ENCODE measurements at places on chromosomes 1 and 21.

DNA sequence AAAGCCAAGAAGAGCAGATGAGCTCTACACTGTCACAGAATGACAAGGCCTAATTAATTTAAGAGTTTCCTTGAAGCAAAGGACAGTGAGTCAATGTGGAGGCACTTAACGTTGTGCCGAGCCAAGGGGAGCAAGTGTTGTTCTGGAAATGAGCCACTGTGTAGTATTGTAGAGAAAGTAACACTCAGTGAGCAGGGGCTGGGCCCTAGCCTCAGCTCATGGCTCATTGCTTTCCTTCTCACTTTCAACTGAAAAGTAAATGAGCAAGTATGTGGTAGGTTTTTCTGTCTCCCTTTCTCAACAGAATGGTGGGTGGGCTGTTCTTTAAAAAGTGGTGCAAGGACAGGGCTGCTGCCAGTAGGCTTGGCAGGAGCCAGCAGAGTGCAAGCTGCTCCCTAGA lies 11.8 kb upstream of the KIAA0040 start:
- no peak for DNase-seq

GRCh38 chr1:245663841-245664240 lies 509.1 kb downstream of the KIF26B start:
- no peak for DNase-seq

DNA sequence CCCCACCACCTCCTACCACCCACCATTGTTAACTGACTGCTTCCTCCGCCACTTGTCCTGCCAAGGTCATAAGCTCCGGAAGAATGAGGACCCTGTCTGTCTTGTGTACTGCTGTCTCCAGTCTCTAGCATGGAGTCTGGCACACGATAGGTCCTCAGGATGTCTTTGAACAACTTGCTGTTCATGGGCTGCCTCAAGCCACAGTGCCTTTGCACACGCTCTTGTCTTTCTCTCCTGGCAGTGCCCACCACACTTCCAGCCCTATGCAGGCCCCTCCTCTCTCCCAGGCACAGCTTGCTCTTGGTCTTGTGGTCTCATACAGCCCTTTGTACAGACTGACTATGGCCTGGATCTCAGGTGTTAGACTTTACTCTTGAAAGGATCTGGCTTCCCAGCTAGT lies 97.6 kb downstream of the ARHGEF10L start:
- no peak for DNase-seq

DNA sequence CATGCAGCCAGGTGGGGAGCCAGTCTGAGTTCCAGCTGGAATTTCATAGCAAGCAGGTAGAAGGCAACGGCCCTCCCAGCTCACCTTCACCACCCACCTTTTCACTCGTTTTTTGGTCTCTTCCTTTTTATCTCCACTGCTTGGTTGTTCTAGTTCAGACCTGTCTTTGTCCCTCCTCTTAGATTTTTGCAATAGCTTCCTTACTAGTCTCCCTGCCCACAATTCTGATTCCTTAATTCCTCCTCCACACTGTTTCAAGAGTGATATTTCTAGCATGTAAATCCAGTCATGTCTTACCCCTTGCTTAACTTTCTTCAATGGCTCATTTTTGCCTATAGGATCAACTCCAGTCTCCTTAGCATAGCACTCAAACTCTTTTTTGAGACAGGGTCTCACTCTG lies 119.6 kb downstream of the TMEM53 start:
- no peak for DNase-seq

GRCh38 chr1:226436855-226437491 lies 29.1 kb upstream of the PARP1 start:
- DNase-seq, result no peak

DNA sequence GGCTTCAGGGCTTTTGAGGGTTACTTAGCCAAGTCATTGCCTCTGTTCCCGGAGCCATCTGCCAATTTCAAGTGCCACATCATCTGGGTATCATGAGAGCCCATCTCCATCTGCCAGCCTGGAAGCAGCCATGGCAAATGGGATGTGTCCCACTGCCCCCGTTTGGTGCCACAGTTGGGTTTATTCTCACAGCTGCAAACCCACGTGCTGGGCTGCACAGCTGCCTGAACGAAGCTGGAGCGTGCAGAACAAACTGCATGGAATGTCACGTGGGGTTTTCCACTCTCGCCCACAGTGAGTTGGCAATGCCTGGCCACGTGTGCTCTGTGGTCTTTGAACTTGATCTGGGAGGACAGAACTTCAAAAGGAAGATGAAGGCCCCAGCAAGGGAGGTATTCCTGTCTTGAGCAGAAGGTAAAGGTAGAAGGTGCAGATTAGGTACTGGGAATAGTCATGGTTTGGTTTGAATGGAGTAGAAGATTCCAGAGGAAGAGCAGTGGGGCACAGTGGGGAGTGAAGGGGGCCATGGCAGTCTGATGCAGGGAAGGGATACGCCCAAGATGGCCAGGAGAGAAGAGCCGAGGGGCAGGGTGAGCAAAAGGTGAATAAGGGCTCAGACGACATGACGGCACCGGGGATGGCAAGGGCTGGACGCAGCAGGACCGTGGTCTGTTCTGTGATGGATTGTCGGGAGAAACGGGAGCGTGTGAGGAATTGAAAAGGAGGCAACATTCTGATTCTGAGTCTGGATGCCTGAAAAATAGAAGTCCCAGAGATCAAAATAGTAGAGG lies 222.0 kb downstream of the KAZN start:
- no peak for DNase-seq

DNA sequence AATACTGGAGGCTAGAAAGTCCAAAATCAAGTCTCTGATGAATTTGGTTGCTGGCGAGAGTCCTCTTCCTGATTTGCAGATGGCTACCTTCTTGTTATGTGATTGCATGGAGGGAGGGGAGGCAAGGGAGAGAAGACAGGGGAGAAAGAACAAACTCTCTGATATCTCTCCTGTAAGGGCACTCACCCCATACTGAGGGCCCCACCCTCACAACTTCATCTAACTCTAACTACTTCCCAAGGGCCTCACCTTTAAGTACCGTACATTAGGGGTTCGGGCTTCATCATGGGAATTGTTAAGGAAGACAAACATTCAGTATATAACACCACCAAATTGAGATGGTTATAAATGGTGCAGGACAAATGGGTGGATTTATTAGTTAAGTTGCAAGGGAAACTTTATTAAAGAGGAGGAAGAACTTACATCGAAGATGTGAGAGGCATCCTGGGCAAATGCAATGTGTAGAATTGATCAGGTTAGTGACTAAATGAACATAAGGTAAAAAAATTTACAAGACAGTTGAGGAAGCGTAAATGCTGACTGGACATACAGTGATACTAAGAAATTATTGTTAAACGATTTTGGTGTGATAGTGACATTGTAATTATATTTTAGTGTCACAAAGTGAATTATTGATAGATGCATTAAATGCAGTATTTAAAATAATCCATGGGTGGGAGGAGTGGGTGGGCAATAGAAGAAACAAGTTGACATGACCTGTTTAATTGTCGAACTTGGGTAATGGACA lies 10.6 kb downstream of the OR2B11 start:
- DNase-seq, result no peak

- DNase-seq, result no peak
Observed at GRCh38 chr21:21076491-21076890, 78.3 kb downstream of the NCAM2 start.

- DNase-seq, result no peak
Observed at GRCh38 chr1:6425658-6426057, 1.1 kb downstream of the ESPN start.

DNA sequence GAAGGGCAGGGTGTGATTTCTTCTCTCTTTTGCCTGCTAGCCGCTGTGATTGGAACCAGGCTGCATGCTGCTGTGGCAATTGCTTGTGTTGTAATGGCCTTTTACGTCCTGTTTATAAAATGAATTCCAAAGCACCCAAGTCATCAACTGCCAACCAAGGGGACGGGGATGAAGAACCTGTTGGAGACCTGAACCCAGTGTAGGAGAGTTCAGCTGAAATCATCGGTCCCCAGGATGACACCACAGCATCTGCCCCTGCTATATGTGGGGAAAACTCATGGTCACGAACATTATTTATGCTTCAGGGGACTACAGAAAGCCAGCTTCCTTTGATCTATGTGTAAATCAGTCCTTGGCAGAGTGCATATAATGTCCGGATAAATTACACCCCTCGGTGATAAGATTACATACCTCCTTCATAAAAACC lies 3.8 kb downstream of the TMEM167B start:
- DNase-seq, result no peak

DNA sequence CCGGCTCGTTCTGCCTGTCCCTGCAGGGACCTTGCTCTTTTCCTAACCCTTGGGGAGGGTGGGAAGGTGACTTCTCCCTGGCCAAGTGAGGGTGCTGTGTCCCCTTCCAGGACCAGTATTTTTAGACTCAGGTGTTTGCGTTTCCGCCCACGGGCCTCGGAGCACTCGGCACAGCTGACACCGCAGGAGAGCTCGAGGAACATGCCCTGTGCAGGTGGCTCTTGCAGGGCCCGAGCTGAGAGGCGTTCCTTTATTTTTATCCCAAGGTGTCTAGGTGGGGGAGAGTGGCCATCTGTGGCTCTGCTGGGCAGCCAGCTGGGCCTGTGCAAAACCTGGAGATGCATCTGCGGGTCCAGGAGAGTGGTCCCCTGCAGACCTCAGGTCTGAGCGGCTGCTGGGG lies 16.0 kb downstream of the PLCH2 start:
- DNase-seq, result no peak

GRCh38 chr1:234599617-234600417 lies 10.2 kb downstream of the IRF2BP2 start:
- DNase-seq, result peak; percentile 84

DNA sequence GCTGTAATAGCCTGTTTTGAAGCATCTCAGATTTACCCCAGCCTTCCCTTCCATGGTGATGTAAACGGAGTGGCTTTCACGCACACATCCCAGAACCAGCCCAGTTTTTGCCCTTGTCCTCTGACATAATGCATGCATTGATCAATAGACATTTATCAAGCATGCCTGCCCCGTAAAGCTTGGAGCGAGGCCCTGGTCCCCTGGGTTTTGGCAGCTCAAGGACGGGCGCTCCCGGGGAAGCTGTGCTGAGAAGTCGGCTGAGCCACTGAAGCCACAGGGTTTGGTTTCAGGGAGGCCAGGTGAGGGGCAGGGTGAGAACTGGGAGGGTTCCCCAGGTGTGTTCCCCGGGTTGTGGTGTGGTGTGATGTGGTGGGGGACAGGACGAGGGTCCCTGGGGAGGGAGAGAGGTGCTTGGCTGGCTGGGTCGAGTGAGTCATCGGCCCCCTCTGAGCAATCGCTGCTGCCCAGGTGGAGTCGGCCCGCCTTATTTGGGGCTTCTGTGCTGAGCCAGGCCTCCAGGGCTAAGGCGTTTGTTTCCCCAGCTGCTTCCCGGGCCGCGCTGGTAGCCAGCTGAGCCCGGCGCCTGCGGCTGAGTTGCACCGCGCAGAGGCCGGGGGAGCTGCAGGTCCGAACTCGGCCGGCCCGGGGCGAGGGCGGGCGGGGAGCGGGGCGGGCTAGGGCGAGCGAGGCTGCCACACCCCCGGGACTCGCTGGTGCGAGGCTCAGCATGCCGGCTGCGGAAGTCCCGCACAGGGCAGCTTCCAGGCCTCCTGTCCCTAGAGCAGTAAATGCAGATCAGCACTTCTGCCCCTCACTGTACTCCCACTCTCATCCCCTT lies 23.6 kb downstream of the ATP2B4 start:
- DNase-seq, result peak; percentile 83

- no peak for DNase-seq
Observed at GRCh38 chr1:212256369-212256768, 28.8 kb upstream of the PPP2R5A start.

DNA sequence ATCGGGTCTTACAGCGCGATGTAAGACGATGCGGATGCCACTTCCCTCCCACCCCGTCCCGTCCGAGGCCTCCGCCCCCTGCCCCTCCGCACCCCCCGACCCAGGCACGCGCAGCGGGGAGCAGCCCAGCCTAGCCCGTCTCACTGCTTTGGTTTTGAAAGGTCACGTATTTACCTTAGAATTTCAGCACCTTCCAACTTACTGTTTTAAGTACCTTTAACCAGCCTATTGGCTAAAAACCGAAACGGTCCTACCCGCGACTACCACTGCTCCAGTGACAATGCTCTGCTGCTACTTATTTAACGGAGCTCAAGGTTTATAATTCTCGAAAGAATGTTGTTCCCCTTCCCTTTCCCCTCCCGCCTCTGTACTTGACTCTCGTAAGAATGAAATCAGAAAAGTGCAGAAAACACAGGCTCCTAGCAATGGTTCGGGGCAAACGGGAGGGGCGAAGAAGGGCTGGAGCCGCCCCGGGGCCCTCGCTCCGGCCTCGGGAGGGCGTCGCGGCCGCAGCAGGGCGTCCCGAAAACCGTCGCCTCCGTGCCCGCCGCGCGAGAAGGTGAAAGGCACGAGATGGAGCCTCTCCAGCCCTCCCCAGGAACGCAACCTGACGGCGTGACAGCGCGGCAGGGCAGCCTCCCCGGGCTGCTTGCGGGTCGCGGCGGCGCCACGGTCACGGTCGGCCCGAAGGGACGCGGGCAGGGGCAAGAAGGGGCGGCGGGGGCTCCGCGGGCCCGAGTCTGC lies 667 bp downstream of the TMEM50B start:
- peak; percentile 43 for DNase-seq

DNA sequence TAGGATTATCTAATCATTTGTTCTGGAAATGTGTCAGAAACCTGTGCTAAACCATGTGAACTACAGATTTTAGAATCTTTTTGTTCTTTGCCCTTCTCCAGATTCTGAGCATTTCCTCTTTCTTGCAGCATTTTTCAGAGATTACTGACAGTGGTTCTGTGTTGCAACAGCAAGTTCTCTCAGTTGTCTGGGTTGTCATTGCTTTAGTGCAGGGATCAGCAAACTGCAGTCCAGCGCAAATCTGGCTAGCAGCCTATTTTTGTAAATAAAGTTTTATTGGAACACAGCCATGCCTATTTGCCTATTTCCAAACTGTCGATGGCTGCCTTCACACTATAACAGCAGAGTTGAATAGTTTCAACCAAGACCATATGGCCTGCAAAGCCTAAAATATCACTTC lies 66.3 kb upstream of the LRRC8D start:
- DNase-seq, result no peak

DNA sequence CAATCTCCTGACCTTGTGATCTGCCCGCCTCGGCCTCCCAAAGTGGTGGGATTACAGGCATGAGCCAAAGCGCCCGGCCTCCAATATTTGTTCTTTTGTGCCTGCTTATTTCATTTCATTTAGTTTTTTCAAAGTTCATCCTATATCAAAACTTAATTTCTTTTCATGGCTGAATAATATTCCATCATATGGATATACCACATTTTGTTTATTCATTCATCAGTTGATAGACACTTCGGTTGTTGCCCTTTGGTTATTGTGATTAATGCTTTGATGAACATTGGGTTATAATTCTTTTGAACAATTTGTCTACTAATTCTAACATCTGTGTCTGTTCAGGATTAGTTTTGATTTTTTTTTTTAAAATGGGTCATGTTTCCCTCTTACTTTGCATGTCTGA lies 41.7 kb downstream of the SFPQ start:
- DNase-seq, result no peak

DNA sequence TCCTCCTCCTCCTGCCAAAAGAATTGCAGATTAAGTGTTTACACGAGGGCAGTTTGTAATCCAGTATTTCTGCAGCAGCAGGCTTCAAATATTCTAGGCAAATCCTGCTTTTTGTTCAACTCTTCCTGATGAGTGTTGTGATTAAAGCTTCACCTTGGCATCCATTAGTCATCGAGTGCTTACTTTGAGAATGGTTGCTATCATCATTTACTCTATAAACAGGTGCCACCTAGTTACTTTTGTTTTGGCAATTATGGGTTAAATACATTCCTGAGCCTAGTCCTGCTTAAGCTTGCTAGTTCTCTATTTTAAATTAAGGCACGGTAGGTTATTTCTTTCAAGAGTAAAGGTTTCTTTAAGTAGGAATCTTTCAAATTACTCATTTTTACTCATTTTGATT lies 20.3 kb downstream of the PDC start:
- no peak for DNase-seq

- DNase-seq, result no peak
Observed at GRCh38 chr1:176066709-176067108, 140.4 kb downstream of the COP1 start.

Data from endothelial cell (in vitro differentiated cells).